ENCODE measurements at places on chromosomes 5 and 9.

DNA sequence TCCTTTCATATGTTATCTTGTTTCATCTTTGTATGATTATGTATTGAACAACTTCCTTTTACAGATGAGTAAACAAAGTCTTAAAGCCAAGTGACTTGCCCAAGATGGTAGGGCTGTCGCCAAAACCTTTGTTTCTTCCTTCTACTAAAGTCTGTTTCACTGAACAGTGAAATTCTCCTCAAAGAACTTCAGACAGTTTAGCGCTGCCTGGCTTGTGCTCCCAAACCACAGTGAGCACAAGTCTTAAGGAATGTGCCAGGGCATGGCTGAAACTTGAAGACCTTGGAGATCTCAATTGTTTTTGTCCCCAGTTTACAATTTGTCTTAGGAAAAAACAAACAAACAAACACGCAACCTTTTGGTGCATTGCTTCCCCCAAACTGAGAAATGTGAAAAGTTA is 273.5 kb downstream of the CRB2 start:
- no peak for DNase-seq

DNA sequence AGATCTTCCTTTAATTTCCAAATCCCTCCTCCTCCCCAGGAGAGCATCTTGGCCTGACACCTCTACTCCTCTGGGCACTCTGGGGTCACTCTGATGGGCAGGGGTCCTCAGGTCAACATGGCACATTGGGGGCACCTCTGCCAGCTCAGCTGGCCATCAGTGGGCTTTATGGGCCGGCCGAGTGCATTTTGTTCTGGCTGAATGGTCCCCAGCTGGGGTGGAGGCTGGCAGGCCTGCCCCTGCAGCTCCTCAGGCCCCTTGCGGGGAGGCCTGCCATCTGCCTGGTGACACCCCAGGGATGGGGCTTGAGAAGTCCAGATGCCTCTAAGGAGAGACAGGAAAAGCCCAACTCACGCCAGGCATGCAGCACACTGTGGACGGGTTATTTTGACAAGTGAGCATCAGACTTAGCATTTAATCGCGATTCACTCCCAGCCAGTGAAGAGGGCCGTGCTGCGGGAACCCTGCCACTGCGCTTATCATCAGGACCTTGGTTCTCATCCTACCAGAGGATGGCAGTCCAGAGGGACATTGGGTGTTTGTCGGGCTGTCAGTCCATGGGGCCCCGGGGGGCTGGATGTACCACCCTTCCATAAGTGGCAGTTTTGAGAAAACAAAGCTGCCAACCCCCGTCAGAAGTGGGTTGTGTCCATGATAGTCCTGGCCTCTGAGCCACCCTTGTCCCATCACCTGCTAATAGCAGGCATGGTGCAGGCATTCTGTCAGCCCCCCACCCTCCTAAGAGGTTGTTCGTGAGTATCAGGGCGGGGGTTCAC is 21.7 kb downstream of the PHF2 start:
- DNase-seq: no peak

DNA sequence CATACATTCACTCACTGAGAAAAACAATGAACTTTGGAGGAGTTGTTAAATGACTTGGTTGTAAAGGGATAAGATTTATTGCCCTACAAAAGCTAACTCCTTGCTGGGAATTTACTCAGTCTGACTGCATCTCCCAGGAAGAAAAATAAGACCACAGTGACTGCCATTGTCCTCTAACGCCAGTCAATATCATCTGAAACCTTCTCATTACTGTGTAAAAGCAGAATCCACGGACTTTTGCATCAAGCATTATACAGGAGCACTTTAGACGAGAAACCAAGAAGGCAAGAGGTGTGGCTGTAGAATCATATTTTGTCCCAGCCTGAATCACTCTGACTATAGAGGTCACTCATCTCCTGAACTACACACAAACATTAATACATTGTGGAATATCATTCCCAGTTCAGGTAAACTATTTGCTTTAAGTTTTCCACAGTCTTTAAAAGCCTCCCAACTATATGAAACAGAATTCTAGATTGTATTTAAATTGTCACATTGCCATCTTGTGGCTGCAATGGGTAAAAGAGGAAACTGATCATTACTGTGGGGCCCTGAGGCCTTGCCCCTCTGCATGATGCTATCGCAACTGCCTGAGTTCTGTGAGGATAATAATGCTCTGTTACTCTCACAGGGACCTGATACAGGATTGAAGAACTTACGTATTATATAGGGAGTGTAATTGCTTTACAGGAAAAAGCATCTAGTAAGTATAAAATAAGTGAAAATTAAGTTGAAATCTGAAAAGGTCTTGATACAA is 142.9 kb downstream of the SLCO4C1 start:
- DNase-seq: no peak

DNA sequence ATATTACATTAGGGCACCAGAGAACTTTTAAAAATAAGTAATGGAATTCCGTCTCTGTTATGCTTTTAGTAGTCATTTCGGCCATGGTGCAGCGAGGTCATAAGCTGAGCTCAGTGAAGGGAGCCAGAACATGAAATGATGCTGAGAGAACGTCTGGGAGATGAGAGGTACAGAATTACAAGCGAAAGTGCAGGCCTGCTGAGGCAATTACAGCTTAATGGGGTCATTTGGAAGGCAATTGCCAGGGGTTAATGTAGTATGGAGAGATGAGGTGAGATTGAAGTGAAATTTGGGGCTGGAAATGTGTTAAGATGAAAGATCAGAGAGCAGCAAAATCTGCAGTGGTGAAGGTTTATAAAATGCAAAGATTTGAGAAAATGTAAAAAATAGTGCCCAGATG is 96.5 kb downstream of the PBX3 start:
- no peak for DNase-seq

DNA sequence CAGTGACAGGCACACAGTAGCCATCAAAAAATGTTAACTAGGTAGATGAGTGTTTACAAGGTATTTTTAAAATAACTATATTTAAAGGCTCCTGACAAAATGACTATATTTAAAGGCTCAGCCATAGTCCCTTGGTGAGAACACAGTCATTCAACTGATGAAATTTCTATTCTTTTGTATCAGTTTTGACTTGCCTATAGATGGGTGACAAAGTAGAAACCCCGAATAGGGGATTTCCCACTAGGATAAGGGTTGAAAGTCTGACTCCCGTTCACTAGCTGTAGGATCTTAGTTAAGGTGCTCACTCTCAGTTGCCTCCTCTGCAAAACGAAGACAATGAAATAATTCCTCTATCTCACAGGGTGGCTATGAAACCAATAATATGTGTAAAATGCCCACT is 218.2 kb downstream of the TSSK1B start:
- DNase-seq: no peak

GRCh38 chr5:160747987-160748386 is 104.0 kb downstream of the ATP10B start:
- DNase-seq: no peak

DNA sequence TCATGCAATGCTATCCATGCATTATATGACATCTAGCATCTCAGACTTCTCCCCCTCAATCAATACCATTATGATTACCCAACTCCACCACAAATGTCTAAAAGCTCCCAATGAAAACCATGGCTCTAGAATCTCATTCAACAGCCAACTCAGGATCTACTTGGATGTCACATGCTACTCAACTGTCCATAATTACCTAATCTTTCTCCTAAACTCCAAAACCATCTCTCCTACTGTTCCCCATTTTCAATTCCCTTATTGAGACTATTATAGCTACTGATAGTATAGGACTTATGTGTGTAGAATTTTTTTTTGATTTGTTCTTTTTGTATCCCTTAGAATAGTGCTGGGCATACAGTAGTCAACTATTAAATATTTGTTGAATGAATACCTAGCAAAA is 8.2 kb upstream of the STRBP start:
- no peak for DNase-seq

- DNase-seq: no peak
These were observed 11.9 kb upstream of the SHISAL2B start for GRCh38 chr5:64678374-64678773.

- DNase-seq: no peak
These were observed 69.3 kb downstream of the CRB2 start for GRCh38 chr9:123425261-123425821.

- no peak for DNase-seq
These were observed 507.3 kb upstream of the TYRP1 start for GRCh38 chr9:12185856-12186255.

DNA sequence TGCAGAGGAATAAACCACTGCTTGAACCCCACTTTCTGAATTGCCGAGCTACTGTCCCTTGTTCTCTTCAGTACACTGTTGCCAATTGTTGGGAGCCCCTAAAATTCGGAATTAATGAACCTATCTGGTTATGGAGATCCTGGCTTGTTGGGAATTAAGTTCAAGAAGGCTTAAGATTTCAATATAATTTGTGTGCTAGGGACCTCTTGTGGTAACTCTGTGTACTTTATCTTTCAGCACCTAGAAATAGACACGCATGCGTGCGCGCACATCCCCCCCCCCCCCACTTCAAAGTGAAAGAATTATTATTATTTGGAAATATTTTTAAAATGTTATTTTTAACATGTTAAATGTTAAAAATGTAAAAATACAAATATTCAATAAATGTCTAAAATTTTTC is 53.3 kb upstream of the FAM169A start:
- DNase-seq: no peak

- DNase-seq: no peak
These were observed 82.1 kb upstream of the IL33 start for GRCh38 chr9:6133346-6134063.

- no peak for DNase-seq
These were observed 959.3 kb downstream of the DNAH5 start for GRCh38 chr5:12985142-12985541.

- DNase-seq: no peak
These were observed 39.7 kb upstream of the POC5 start for GRCh38 chr5:75756981-75757380.

DNA sequence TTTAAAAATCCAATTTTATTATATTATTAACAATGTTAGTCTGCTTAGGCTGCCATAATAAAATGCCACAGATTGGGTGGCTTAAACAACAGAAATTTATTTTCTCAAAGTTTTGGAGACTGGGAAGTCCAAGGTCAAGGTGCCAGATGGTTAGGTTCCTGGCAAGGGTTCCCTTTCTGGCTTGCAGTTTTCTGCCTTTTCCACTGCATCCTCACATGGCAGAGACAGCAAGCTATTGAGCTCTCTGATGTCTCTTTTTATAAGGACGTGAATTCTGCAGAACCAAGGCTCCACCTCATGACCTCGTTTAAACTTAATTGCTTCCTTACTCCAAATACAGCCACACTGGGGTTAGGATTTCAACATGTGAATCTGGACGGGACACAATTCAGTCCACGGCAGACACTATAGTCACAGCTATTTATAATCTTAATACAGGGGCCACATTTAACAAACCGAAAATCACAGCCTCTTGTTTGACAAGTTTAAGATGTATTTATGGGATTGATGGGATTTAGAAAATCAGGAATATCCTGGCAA is 174.9 kb upstream of the PUM3 start:
- DNase-seq: no peak

DNA sequence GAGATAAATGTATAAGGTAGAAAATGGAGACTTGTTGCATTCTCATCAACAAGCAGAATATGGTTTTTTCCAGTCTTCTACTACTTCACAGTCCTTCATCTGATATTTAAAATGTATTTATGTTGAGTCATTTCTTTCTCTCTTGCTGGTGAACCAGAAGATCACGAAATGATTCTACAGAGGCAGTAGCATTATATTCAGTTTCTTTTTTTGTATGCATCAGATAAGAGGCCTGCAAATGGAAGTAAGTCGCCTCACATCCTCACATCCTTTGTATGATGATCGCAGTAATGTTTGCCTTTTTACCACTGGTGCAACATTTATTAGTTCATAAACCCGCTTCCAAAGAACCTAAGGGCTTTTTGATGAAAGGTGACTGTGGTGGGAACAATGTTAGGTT is 22.1 kb upstream of the IL13 start:
- no peak for DNase-seq

- DNase-seq: no peak
These were observed 90.7 kb downstream of the ANKRD33B start for GRCh38 chr5:10654566-10654965.

- no peak for DNase-seq
These were observed 9.3 kb upstream of the TRIM36 start for GRCh38 chr5:115179030-115179393.

DNA sequence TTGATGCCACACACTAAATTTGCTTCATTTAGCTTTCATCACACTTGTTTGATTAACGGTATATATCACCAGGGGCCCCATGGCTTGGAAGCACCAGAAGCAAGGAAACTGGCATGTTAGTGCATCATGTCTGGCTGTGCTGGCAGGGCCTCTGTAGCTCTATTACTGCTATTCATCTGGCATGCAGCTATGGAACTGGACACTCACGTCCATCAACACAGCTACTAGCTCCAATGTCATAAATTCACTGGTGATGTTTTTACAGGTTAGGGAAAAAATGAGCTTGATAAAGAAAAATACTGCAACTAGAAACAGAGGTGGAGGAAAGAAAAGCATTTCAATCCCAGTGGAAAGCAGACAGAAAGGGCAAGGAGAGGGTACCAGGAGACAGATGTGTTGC is 343.2 kb downstream of the DEPDC1B start:
- DNase-seq: no peak

GRCh38 chr9:22522206-22522740 is 75.6 kb downstream of the DMRTA1 start:
- DNase-seq: no peak

DNA sequence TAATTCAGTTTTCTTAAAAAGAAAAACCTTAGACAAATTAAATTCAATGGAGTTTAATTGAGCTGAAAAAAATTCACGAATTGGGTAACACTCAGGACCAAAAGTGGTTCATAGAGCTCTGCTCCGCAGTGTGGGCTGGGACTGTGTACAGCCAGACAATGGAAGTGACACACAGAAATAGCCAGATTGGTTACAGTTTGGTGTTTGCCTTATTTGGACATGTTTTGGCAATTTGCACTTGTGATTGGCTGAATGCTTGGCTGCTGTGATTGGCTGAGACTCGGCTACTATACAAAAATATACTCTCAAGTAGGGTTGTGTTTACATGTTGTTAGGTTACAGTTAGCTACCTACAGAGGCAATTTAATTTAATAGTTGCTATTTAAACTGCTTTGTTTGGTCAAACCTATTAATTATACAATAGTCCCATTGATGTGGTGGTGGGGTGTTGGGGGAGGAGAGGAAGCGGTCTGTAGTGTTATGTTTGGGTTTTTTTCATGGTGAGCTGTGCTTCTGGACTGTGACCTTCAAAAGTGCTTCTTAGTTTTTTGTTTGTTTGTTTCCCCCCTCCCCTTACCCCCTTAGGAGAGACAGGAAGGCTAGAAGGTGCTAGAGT is 95.2 kb downstream of the CNTLN start:
- DNase-seq: no peak

DNA sequence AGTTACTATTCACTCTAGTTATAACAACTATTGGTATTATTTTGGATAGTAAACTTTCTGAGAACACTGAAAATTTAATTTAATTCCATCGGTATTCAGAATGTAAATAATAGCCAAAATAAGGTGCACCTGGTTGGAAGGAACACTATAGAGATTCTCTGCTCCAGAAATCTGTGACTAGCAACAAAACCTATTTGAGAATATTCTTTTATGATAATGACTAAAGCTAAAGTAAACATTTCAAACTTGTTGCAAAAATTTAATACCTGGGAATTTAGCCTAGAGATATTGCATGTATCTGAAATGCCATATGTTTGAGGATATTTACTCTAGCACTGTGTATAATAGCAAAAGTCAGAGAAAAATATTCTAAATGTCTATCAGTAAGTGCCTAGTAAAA is 144.1 kb downstream of the PLK2 start:
- DNase-seq: no peak

All from SK-N-MC (cell line).